Islet precursor cell (in vitro differentiated cells): ENCODE measurements at places on chromosomes 2 and 18.
A peak's percentile ranks its signal among the peaks of the same experiment; 100 is the strongest.

DNA sequence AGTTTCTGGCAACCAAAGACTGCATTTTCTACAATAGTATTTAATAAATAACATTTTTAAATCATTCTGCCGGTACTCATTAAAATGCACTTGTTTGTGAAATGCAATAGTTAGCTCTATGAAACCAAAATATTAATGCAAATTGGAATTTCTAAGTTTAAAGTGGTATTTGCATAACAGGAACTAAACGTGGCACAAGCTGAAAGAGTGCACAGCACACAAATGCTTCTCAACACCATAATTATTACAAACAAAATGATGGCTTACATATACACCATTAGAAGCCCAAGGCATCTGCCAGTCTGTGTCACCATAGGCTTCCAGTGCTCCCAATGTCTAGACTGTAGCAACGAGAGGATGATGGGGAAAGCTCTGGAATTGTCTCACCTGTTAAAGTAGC is 280.5 kb downstream of the TCF4 start:
- DNase-seq: no peak

DNA sequence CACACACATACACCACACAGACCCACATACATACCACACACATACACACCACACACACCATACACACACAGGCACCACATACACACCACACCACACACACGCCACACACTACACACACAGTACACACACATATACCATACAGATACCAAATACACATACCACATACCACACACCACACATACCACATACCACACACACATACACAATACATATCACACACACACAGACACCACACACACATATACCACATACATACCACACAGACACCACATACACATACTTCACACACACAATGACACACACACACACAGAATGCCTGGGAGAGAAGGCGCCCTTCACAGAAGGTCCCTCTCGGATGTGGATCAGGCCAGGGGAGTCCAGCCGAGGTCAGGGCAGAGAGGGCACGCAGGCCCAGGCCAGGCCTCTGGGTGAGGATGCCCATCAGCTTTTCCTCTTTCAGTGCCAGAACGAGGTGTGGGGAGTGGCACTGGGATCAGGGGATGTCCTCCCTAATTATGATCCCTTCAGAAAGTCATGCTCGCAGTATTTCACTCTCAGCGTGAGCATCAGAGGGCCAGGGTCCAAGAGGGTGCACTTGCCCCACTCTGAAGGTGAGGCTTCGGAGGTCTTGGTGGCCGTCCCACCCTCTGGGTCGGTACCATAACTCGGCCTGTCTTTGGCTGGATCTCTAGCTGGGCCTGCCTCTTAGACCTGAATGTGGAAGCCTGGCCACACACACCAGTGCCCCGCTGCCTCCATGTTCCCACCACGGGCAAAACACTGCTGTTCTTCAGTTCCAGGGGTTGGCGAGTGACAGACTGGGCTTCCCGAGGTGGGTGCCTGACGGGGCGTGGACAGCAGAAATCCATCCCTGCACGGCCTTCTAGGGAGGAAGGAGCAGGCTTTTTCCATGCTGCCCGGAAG is 70.6 kb upstream of the ODC1 start:
- DNase-seq: peak; percentile 43

DNA sequence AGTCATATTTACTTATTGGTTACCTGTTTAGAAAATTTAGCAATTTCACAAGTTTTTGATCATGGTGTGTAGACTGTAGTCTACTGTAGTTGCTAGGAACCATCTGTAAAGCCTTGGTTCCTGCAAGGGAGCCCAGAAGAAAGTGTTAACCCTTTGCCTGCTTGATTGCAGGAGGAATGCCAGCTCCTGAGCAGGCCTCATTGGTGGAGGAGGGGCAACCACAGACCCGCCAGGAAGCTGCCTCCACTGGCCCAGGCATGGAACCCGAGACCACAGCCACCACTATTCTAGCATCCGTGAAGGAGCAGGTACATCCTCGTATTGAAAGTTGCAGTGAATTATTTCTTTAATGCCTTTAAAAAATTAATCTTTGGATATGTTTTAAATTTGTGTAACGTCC is 76.3 kb downstream of the PKP4 start:
- no peak for DNase-seq

- DNase-seq: no peak
Observed at GRCh38 chr2:48983551-48983950, 170.8 kb downstream of the FSHR start.

DNA sequence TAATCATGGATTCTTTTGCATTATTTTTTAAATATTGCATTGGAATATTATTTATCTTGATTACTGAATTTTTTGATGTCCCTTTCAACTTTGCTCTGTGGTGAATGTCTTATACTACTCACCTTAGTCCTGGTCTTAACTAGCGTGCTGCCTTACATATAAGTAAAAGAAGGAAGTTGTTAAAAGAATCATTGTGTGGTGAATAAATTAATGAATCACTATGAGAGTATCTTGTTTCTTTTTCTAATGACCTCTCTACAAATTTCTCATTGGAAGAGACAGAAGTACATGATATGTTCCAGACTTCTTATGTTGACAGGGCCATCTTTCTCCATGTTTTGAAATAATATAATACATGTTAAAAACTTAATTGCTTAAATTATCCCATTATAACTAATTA is 432.6 kb upstream of the MMADHC start:
- DNase-seq: no peak

GRCh38 chr2:47218066-47218581 is 63.0 kb upstream of the STPG4 start:
- DNase-seq: peak; percentile 85

- peak; percentile 59 for DNase-seq
Observed at GRCh38 chr2:240236217-240237111, 96.0 kb upstream of the OTOS start.

GRCh38 chr2:85405201-85406059 is 4.7 kb downstream of the CAPG start:
- DNase-seq: no peak

GRCh38 chr2:24297663-24298062 is 62.7 kb downstream of the ITSN2 start:
- no peak for DNase-seq

DNA sequence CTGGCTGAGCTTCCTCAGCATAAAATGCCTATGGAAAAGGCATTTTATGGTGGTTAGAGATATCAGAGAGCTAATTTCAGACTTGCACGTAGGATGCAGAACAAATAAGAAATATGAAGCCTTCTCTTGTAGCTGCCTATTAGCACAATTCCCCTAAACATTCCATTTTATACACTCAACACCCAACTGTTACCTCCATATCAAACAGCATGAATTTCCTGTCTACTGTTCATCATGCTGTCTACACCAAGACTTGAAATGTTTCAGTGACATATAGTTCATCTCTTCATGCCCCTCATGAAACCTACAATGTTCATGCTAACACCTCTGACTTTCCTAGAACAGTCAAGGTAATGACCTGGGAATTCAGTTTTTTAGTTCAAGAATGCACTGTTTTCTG is 249.9 kb downstream of the PIEZO2 start:
- no peak for DNase-seq

DNA sequence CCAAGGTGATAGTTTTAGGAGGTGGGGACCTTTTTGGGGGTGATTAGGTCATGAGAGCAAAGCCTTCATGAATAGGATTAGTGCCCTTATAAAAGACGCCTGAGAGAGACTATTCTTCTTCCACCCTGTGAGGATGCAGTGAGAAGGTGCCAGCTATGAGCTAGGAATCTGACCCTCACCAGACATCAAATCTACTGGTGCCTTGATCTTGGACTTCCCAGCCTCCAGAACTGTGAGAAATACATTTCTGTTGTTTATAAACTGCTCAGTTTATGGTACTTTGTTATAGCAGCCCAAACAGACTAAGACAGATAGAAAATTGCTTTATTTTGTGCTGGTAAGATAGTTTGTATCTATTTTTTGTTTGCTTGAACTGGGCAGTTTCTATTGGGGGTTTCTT is 40.1 kb downstream of the PHLPP1 start:
- DNase-seq: no peak

- DNase-seq: no peak
Observed at GRCh38 chr2:222024932-222025880, 273.6 kb downstream of the PAX3 start.

GRCh38 chr2:72678024-72678423 is 147.8 kb downstream of the EXOC6B start:
- DNase-seq: no peak

DNA sequence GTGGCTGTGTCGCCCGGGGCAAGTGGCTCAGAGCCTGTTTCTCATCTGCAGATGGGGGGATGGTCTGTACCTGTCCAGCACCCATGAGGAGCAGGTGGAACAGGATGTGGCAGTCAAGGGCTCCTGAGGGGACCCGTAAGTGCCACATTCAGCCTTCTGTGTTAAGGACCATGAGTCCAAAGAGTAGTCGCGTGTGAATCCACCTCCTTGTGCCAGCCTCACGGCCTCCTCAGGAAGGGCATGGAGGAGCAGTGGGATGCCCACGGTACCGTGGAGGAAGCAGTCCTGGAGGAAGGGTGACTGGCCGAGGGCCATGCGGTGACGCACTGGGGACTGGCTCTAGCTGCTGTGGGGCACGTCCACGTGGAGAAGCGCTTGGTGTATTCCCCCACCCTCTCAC is 61.1 kb downstream of the ODC1 start:
- DNase-seq: no peak

DNA sequence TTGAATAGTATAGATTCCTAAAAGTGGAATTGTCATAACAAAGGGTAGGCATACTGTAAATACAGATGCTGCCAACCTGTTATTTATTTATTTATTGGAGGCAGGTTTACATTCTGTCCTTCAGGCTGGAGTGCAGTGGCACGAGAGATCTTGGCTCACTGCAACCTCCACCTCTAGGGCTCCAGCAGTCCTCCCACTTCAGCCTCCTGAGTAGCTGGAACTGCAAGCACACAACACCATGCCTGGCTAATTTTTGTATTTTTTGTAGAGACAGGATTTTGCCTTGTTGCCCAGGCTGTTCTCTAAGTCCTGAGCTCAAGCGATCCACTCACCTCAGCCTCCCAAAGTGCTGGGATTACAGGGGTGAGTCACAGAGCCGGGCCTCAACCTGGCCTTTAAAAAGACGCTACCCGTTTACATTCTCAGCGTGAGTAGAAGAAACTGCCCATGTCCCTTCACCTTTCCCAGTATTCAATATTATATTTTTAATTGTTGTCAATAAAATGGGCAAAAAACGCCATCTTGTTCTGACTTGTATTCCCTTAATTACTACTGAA is 3.0 kb upstream of the ROCK2 start:
- no peak for DNase-seq

DNA sequence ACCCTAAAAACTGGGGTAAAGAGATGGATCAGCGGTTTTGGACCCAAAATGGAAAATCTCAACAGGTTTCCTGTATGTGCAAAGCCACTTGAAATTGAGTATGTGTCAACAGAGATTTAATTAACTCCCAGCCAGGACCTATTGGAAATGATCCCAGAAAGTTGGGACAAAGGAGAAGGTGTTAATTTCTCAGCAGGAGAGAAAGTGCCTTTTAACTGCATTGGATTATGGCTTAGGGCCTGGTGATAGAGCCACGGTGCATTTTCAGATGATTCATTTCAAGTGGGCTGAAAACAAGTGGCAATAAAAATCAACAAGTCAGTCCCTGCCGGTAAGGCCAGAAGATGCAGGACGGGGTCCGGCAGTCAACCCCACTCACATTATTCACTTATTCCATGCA is 80.2 kb upstream of the BCL11A start:
- DNase-seq: no peak

GRCh38 chr18:60358516-60358915 is 14.1 kb downstream of the MC4R start:
- no peak for DNase-seq

- no peak for DNase-seq
Observed at GRCh38 chr2:64295326-64296139, 151.3 kb upstream of the PELI1 start.

DNA sequence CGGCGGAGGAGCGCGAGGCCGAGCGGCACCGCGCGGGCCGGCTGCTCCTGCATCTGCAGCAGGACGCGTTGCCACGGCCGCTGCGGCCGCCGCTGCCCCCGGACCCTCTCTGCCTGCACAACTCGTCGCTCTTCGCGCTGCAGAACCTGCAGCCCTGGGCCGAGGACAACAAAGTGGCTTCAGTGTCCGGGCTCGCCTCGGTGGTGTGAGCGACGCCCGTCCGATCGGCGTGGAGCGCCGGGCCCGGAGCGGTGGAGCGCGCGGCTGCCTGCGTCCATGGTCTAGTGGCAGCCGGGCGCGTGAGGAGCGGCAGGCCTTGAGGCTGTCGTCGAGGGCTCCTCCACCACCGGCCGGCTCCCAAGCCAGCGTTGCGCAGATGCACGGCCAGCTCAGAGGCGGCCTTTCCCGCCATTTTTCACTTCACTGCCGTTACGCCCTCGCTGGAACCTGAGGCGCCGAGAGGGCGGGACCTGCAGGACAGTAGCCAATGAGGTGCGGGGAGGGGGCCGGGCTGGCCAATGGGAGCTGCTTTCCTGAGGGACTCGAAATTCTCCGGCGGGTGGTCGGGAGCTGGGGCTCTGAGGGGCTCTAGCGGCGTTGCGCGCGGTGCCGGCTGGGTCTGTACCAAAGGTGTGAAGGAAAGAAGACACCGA is 1.9 kb downstream of the TLX2 start:
- DNase-seq: peak; percentile 72

- DNase-seq: no peak
Observed at GRCh38 chr18:64276311-64277090, 127.6 kb upstream of the LINC00305 start.

DNA sequence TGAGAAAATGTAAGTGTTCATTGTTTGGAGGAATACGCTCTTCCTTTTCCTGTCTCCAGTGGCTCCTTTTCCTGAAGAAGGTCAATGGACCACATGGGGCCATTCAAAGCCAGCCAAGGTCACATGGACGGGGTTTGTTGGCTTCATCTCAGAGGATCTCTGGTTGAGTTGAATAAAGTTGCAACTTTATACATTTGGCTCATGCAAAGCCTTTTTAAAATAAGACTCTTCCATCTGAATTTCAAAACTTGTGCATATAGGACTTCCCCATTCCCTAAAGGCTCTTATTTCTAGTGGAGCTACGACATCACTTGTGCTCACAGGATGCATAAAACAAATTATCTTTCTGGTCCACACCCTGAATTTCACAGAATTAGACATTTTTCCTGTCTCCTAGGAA is 235.5 kb downstream of the CMPK2 start:
- no peak for DNase-seq

GRCh38 chr2:234916674-234917073 is 35.1 kb upstream of the SH3BP4 start:
- DNase-seq: no peak

- DNase-seq: no peak
Observed at GRCh38 chr2:157197848-157198247, 59.7 kb upstream of the GALNT5 start.

GRCh38 chr2:145764631-145765030 is 1244.7 kb upstream of the ZEB2 start:
- no peak for DNase-seq

GRCh38 chr2:182006595-182007341 is 21.1 kb downstream of the PPP1R1C start:
- DNase-seq: no peak
